Epithelial cell of esophagus (primary cell): ENCODE measurements at places on chromosomes 13 and 19.

DNA sequence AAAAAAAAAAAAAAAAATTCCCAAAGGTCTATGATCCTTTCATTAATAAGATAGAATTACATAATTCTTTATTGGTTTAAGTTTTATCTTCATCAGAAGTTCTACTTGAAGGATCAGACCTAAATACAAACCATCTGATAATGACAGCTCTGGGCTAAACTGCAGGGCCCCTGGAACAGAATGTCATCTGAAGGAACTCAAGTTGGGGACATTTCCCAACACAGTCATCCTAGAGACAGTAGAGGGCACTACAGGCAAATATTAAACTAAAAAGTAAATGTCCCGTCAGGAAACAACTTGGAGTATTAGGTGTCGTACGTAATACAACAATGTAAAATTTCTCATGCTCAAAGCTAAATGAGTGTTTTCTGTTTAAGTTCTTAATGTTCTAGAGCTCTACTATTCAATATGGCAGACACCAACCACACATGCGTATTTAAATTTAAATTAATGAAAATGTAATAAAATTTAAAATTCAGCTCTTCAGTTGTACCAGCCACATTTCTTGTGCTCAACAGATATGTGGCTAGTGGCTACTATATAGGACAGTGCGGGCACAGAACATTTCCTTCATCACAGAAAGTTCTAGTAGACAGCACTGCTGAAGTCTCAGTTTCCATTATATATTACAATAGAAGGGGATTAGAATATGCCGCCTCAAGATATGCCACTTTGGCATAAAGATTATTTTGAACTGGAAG lies 21.8 kb upstream of the NAXD start:
- DNase-seq, result peak; percentile 70

- DNase-seq, result no peak
Measured at GRCh38 chr19:3278749-3279148, 54.3 kb downstream of the CELF5 start.

DNA sequence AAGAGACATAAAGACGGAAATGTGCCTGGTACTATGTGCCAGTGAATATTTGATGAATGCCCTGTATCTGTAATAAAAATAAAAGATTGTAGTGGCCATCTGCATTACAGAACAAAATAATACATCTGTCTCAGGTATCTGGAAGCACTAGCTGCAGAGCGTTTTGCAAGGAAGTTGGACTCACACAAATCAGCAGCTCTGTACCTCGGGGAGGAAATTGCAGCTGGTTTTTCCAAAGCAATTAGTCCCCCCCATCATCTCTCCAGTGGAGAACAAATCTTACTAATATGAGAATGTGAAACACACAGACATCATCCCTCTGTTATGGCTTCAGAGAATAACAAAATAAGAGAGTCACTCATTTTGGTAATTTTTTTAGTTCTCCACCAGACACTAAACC lies 245.3 kb downstream of the ITGBL1 start:
- no peak for DNase-seq

DNA sequence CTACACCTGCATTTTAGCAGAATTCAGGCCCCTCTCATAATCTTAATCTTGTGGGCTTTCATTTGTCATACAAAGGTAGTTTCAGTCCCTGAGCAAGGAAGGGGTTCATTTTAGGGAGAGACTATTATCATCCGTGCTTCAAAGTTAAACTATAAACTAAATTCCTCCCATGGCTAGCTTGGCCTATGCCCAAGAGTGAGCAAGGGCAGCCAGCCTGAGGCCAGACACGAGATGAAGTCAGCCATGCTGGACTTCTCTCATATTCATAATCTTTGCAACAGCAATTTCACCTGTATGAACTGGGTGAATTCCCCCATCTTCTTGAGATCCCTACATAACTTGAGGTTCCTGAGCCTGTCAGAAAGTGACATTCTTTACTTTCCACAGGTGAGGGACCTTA lies 13.0 kb downstream of the ERICH4 start:
- no peak for DNase-seq

GRCh38 chr19:38644719-38645118 lies 2.7 kb upstream of the ACTN4 start:
- DNase-seq, result peak; percentile 68

GRCh38 chr13:86810361-86810760 lies 860.8 kb upstream of the SLITRK5 start:
- no peak for DNase-seq

GRCh38 chr19:10820173-10820572 lies 15.8 kb downstream of the TMED1 start:
- DNase-seq, result no peak

DNA sequence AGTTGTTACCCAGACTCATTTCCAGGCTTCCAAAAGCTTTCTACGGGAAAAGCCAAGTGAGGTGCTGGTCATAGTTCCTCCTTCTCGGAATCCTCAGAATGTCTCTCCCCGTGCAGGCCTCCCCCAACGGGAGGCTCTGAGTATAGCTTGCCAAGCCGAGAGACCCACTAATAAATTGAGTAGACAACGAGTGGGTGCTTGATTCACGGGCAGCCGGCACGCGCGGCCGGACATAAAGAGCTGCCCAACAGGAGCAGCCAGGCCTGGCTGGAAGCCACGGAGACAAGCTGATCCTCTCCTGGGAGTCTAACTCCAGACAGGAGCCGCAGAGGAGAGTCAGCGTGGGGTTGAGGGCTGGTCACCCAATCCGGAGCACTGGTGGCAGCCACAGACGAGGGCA lies 43.4 kb upstream of the MEDAG start:
- DNase-seq, result no peak

DNA sequence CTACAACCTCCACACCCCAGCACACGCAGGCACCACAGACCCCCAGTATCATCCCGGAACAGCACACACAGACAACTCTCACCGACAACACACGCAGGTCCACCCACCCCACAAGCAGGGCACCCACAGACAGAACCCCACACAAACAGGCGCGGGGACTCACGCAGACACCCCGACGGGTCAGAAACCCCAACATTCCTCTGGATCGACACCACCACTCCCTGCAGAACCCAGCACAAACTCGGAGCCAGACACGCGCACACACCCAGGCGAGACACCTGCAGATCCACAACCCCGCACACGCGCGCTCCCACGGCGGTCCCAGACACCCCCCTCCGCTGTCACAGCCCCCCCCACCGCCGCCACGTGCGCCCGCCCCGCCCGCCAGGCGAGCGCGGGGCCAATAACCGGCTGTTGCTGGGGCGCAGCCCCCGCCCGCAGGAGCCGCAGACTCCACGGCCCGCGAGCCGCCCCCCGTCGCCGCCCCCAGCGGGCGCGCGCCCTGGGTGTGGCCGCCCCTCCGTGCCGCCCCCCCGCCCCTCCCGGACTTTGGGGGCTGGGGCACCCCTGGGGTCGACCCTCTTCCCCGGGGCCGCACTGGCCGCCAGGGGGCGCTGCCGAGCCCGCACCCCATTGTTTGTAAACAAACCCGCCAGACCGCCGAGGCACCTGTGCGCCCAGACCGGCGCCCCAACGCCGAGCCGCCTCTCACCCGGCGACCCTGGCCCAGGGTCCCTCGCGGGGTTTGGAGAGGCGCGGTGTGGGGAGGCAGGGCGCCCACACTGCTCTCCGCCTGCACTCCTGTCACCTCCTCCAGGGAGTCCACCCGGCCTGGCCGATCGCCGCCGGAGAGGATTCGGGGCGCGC lies 712 bp downstream of the BBC3 start:
- DNase-seq, result peak; percentile 54
